ENCODE measurements at places on chromosomes 2 and 18.

- no peak overlapping the region for H3K4me3 ChIP-seq
- no peak for DNase-seq
- H3K27me3 ChIP-seq, result peaks cover 5% of the 10 kb centered on the region
- H3K4me1 ChIP-seq, result peaks cover 40% of the 10 kb centered on the region
- no peak overlapping the region for H3K27ac ChIP-seq
- H3K36me3 ChIP-seq, result no peaks in the 10 kb centered on the region
Observed at GRCh38 chr2:109208071-109208950, 79.3 kb downstream of the SH3RF3 start.

DNA sequence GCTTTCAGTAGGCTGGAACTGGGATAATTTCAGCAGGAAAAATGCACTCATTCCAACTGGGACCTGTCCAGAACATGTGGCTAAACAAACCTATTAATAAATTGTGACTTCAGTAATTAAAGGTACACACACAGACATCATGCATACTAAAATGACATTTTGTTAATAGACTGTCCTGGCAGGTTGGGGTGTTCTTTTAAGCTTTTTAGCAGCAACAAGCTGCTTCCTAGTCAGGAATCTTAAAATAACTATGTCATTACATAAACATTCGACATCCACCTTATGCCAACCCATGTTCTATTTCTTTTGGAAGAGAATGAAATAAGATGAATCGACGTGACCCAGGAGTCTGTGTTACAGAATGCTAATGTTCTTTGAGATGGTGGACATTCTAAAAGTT lies 435.7 kb downstream of the TXNL1 start:
- no peak overlapping the region for H3K4me3 ChIP-seq
- no peak for DNase-seq
- no peaks in the 10 kb centered on the region for H3K4me1 ChIP-seq
- H3K36me3 ChIP-seq, result peaks cover 6% of the 10 kb centered on the region
- H3K27ac ChIP-seq, result no peak overlapping the region
- no peaks in the 10 kb centered on the region for H3K27me3 ChIP-seq

- peaks cover 21% of the 10 kb centered on the region for H3K36me3 ChIP-seq
- DNase-seq, result no peak
- H3K27me3 ChIP-seq, result no peaks in the 10 kb centered on the region
Observed at GRCh38 chr18:2526329-2526728, 45.0 kb downstream of the METTL4 start.

DNA sequence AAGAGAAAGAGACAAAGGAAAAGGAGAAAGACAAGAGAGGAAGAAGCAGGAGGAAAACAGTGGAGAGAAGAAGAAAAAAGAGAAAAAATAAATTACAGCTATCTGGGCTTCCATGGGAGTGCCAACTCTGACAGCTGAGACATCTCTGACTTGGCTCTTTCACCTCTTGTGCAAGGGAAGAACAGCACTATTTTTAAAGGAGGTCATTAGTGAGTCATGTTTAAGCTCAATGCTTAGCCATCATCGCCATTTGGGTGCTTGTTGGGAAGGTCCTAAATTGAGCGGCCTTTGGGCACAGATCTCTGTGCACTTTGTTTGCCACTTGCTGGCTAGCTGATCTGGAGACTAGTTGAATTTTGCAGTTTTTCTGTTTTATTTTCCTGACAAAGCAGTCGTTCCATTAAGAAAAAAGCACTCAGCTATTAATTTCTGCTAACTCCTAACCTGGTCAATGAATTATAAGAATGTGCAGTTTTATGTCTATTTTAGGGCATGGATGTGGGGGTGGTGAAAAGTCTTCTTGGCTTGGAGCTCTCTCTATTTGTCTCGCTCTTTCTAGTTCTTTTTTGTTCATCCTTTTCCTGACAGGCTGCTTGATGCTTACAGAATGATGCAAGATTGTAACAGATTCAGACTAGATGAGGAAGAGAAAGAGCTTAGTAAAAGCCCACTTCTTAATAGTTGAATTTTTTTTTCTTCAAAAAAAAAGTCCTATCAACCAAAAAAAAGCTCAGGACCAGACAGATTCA lies 231.5 kb downstream of the SLC8A1 start:
- H3K36me3 ChIP-seq, result no peaks in the 10 kb centered on the region
- H3K27me3 ChIP-seq, result peaks cover 4% of the 10 kb centered on the region
- H3K4me3 ChIP-seq, result no peak overlapping the region
- H3K4me1 ChIP-seq, result no peaks in the 10 kb centered on the region
- no peak for DNase-seq

- no peaks in the 10 kb centered on the region for H3K27me3 ChIP-seq
- DNase-seq, result no peak
- peaks cover 30% of the 10 kb centered on the region for H3K4me1 ChIP-seq
- no peaks in the 10 kb centered on the region for H3K36me3 ChIP-seq
Observed at GRCh38 chr2:133434959-133435668, 133.1 kb downstream of the NCKAP5 start.

DNA sequence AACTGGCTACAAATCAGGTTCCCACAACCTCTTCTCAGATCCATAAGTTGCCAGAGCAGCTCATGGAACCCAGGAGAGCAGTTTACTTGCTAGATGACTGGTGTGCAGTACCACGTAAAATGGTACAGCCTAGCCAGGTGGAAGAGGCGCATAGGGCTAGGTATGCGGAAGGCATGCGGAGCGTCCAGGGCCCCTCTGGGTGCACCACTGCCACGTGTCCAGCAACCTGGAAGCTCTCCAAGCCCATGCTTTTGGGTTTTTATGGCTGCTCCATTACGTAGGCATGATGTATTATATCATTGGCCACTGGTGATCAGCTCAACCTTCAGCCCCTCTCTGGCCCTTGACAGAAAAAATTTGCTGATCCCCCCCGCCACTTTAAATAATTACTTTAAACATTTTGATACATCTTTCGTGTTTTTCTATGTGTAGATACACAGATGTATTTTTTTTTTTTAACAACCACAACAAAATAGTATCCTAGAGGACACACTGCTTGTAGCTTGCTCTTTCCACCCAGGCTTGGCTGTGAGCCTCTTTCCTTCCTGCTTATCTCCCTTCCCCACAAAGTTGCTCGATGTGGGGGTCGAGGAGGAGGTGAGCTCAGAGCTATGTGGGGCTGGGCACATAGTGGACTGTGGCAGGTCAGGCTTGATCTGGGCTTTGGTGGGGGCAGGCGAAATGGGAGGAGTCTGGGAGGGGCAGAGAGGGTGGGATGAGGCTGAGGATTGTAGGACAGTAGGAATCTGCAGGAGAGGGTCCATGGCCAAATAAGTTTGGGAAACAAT lies 65.4 kb upstream of the MCFD2 start:
- peaks cover 28% of the 10 kb centered on the region for H3K4me1 ChIP-seq
- peaks cover 3% of the 10 kb centered on the region for H3K27me3 ChIP-seq
- peak overlapping the region; percentile 19 for H3K27ac ChIP-seq

DNA sequence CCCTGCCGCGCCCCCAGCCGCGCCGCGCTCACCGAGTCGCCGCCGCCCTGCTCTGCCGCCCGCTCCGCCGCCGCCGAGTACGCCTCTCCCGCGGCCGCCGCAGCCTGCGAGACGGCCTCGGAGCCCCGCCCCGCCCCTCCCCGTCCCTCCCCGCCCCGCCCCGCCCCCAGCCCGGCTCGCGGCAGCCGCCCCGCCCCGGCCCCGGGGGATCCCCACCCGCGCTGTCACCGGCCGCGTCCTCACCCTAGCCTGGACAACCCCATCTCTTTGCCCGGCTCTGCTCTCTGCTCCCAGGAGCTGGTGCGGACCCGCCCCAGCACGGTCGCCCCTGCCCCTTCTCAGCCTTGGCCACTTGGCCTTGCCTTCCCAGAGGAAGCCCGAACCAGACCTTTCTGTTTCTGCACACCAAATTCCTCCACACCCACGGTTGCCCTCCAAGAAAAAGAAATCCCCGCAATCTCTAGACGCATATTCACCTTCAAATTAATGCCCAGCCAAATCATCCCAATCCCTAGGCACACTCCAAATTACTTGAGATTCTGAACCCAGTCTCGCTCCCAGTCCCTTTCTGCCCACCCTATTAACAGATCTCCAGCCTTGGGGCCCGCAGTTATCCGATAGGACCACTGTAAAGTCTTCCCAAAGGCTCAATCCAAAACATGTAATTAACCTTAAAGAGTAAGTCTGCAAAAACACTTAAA lies at the start of gene CYRIA:
Gene CYRIA (minus strand): TSS at position 87 of the 701 bp plus-strand sequence. CDS start 77,715 bp downstream, outside the sequence.
- H3K27ac ChIP-seq, result no peak within 1 kb of the TSS
- no peaks in the 10 kb centered on the region for H3K36me3 ChIP-seq
- peak; percentile 81 for DNase-seq
- peaks cover 51% of the 10 kb centered on the region for H3K4me1 ChIP-seq
- peak within 1 kb of the TSS; percentile 89 for H3K4me3 ChIP-seq

DNA sequence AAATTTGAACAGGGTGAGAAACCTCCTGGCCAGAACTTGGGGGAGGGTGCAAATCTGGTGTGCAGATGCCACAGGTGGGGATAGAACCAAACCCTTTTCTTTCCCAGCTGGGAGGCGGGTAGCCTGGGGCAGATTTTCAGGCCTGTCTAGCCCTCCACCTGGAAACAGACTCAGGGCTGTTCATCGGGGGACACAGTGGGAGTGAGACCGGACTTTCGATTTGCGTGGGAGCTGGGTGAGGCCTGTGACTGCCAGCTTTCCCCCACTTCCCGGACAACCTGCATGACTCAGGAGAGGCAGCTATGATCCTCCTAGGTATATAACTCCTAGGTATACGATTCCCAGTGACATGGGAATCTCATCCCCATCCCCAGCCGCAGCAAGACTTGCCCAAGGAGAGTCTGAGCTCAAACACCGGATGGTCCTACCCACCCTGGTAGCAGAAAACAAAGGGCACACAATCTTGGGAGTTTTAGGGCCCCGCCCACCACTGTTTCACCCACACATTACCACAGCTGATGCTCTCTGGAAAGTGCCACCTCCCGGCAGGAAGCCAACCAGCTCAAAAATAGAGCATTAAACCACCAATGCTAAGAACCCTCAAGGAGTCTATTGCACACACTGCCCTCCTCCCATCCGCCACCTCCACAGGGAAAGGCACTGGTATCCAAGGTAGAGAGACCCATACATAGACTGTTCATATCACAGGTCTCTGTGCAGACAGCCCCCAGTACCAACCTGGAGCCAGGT lies 92.5 kb downstream of the BARD1 start:
- no peak overlapping the region for H3K4me3 ChIP-seq
- H3K27ac ChIP-seq, result no peak overlapping the region
- H3K27me3 ChIP-seq, result no peaks in the 10 kb centered on the region
- peaks cover 54% of the 10 kb centered on the region for H3K36me3 ChIP-seq
- no peak for DNase-seq

GRCh38 chr2:238299803-238300202 lies 11.4 kb upstream of the PER2 start:
- no peaks in the 10 kb centered on the region for H3K36me3 ChIP-seq
- H3K4me1 ChIP-seq, result no peaks in the 10 kb centered on the region
- DNase-seq, result no peak
- no peak overlapping the region for H3K27ac ChIP-seq
- no peak overlapping the region for H3K4me3 ChIP-seq

GRCh38 chr2:57542081-57542480 lies 504.5 kb upstream of the VRK2 start:
- H3K36me3 ChIP-seq, result no peaks in the 10 kb centered on the region
- no peaks in the 10 kb centered on the region for H3K27me3 ChIP-seq
- H3K4me3 ChIP-seq, result no peak overlapping the region
- DNase-seq, result no peak
- no peak overlapping the region for H3K27ac ChIP-seq

GRCh38 chr2:144237830-144238627 lies 281.9 kb downstream of the ZEB2 start:
- no peaks in the 10 kb centered on the region for H3K27me3 ChIP-seq
- peaks cover 14% of the 10 kb centered on the region for H3K4me1 ChIP-seq
- no peak overlapping the region for H3K27ac ChIP-seq
- no peak for DNase-seq
- no peaks in the 10 kb centered on the region for H3K36me3 ChIP-seq

DNA sequence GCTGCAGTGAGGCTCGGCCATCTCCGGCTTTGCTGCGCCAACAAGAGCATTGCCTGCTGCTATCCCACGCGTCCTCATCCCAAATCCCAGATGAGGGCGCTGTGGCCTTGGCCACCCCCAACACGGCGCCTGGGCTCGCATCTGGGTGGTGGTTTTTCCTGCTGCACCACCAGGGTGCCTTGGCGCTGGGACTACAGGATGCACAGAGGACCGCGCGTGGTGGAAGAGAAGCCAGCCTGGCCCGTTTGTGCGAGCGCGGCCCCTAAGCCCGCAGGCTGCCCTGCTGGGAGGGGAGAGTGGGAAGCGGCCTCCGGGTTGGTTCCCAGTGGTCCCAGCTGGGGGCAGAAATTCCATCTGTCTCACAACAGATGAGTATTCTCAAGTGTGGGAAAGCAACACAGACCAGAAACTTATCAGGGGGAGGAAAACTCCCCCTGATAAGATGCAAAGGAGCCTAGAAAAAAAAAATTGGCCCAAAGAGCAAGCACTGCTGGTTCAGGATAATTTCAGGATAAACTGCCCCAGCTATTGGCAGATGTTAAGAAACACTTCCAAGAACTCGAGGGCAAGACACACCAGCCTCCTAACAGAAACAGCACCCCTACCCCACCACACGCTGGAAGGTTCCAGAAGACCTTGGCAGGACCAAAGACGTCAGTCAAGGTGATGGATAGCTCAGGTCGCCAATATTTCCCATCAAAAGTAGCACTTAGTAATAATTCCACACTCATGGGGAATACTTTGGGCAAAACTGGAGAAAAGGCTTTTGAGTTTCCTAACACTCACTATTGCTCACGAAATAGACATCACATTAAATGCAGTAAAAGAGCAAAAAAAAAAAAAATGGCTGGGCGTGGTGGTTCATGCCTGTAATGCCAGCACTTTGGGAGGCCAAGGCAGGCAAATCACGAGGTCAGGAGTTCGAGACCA lies 152.1 kb downstream of the PXDN start:
- DNase-seq, result peak; percentile 63
- H3K27me3 ChIP-seq, result peaks cover 4% of the 10 kb centered on the region
- no peak overlapping the region for H3K27ac ChIP-seq

- peaks cover 41% of the 10 kb centered on the region for H3K36me3 ChIP-seq
- H3K4me1 ChIP-seq, result peaks cover 77% of the 10 kb centered on the region
- DNase-seq, result no peak
Observed at GRCh38 chr2:7017671-7018281, 100.6 kb downstream of the RNF144A start.

GRCh38 chr2:97656905-97657587 lies 6.8 kb downstream of the ACTR1B start:
- H3K27ac ChIP-seq, result no peak overlapping the region
- H3K4me3 ChIP-seq, result no peak overlapping the region
- H3K27me3 ChIP-seq, result no peaks in the 10 kb centered on the region
- peaks cover 13% of the 10 kb centered on the region for H3K4me1 ChIP-seq

All from nephron progenitor cell (in vitro differentiated cells).